Muscle of leg (tissue), 16 donors: ENCODE measurements at places on chromosomes 7 and 10. TPM values are rescaled to one million over a fixed set of nuclear protein-coding genes. Genes with fewer than 3 reads are reported as not detected.

DNA sequence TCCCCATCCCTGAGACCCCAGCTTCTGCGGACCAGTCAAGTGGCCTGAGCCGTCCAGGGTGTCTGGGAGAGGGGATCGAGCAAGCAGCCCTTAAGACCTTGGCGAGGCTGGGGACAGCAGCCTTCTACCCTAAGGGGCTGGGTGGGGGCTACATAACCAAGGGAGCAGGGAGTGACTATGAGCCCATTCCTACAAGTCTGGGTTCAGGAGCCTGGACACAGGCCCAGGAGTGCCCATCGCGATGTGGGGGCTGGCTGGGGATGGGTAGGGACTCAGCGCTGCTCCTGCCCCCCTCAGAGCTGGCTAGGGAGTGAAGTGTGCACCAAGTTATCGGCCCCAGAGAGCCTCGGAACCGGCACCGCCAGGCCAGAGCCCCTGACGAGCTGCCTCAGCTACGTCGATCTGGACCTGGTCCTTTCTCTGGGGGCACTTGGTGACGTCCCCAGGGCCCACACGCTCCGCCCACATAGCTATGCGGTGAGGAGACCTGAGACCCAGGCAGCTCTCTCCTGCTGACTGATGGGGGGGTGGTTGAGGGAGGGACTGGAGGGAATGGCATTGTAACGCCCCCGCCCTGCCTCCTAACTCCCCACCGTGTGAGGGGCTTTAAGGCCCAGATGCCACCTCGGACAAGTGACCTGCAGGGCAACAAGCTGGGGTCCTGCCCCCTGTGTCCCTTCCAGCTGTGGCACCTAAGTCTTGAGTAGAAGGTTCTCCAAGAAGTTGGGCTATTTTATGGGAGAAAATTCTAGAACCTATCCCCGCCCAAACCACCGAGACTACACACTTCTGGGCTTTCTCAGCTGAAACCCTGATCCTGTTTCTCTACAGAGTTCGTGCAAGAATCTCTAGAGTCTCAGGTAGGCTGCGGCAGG, 2.5 kb downstream of the SAP25 start:
- no peak for DNase-seq
- peaks cover 24% of the 10 kb centered on the region for H3K36me3 ChIP-seq
- peaks cover 14% of the 10 kb centered on the region for H3K4me1 ChIP-seq
- no peak overlapping the region for H3K4me3 ChIP-seq
- H3K27me3 ChIP-seq = peaks cover 41% of the 10 kb centered on the region
- no peak overlapping the region for H3K27ac ChIP-seq

- H3K4me3 ChIP-seq = no peak overlapping the region
- H3K27me3 ChIP-seq = no peaks in the 10 kb centered on the region
- H3K27ac ChIP-seq = no peak overlapping the region
Measured at GRCh38 chr10:127979045-127979444, 72.1 kb downstream of the PTPRE start.

- no peak overlapping the region for H3K4me3 ChIP-seq
- H3K4me1 ChIP-seq = no peaks in the 10 kb centered on the region
- no peak overlapping the region for H3K27ac ChIP-seq
Measured at GRCh38 chr10:81820418-81820817, 54.6 kb upstream of the NRG3 start.

- no peak overlapping the region for H3K4me3 ChIP-seq
- peak overlapping the region; percentile 80 for H3K27ac ChIP-seq
- no peaks in the 10 kb centered on the region for H3K27me3 ChIP-seq
Measured at GRCh38 chr10:113520690-113521474, 32.0 kb upstream of the HABP2 start.

GRCh38 chr10:80452069-80452468, 2.0 kb upstream of the TSPAN14 start:
- DNase-seq = no peak
- H3K27ac ChIP-seq = no peak overlapping the region
- no peak overlapping the region for H3K4me3 ChIP-seq
- H3K36me3 ChIP-seq = no peaks in the 10 kb centered on the region
- H3K27me3 ChIP-seq = no peaks in the 10 kb centered on the region

- peaks cover 12% of the 10 kb centered on the region for H3K4me1 ChIP-seq
- no peak overlapping the region for H3K27ac ChIP-seq
- H3K4me3 ChIP-seq = no peak overlapping the region
- H3K36me3 ChIP-seq = no peaks in the 10 kb centered on the region
- H3K27me3 ChIP-seq = peaks cover 2% of the 10 kb centered on the region
- DNase-seq = no peak
Measured at GRCh38 chr10:47112612-47113011, 187.4 kb upstream of the GDF10 start.

DNA sequence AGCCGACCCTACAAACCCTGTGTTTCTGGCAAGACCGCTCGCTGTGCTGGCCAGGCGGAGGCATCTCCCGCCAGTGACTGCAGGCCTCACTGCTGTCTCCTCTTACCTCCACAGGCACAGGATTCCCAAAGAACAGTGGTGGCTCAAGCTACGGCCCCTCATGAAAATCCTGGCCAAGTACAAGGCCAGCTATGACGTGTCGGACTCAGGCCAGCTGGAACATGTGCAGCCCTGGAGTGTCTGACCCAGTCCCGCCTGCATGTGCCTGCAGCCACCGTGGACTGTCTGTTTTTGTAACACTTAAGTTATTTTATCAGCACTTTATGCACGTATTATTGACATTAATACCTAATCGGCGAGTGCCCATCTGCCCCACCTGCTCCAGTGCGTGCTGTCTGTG, 36.2 kb downstream of the PITRM1 start:
- peak overlapping the region; percentile 82 for H3K27ac ChIP-seq
- H3K4me1 ChIP-seq = peaks cover 36% of the 10 kb centered on the region
- no peak overlapping the region for H3K4me3 ChIP-seq
- H3K27me3 ChIP-seq = no peaks in the 10 kb centered on the region

DNA sequence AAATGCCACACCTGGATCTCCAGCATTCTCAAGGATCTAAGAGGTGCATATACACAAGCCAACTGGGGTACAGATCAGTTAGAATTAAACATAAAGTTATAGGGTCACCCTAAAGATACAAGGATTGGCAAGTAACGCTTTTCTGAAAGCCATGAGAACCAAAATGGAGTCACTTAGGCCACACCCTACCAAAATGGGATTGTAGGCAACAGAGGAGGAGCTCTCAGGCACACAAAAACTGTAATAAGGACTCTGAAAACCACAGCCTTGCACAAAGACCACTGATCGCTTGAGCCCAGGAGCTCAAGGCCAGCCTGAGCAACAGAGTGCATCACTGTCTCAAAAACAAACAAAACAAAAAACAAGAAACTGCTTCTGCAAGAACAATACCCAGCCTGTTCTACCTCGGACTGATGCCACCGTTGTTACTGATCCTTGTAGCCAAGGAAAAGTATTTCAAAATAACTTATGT, 35.5 kb downstream of the SVOPL start:
- no peaks in the 10 kb centered on the region for H3K4me1 ChIP-seq
- H3K27ac ChIP-seq = no peak overlapping the region
- DNase-seq = no peak
- H3K4me3 ChIP-seq = no peak overlapping the region
- peaks cover 4% of the 10 kb centered on the region for H3K27me3 ChIP-seq

DNA sequence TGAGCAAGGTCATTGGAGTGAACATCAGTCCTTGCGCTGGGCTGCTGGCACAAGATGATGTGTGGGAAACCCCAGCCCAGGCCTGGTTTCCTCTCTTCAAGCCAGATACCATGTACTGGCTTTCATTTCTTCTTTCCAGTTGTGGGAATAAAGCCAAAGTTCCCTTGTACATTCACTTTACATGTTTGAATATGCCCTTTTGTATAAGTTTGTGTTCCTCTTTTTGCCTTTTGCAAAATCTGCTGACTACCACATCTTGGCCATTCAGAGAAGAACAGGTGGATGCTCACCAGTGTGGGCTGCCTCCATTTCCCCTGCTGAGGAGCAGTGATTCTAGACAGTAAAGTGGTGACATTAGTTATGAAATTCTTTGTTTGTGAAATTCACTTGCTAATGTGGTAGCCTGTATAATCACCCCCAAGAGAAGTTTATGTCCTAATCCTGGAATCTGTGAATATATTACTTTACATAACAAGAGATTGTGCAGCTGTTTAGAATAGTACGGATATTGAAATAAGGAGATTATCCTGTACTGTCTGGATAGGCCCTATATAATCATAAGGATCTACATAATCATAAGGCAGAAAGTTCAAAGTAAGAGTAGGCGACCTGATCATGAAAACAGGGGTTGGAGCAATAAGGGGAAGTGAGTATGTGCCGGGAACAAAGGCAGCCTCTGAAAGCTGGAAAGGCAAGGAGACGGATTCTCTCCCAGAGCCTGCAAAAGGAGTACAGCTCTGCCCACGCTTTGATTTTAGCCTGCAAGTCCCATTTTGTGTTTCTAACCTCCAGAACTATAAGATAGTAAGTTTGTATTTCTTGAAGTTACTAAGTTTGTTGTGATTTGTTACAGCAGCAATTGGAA, 18.8 kb upstream of the AOAH start:
- no peak overlapping the region for H3K4me3 ChIP-seq
- no peak overlapping the region for H3K27ac ChIP-seq
- no peaks in the 10 kb centered on the region for H3K4me1 ChIP-seq
- no peaks in the 10 kb centered on the region for H3K36me3 ChIP-seq
- DNase-seq = peak; percentile 82

DNA sequence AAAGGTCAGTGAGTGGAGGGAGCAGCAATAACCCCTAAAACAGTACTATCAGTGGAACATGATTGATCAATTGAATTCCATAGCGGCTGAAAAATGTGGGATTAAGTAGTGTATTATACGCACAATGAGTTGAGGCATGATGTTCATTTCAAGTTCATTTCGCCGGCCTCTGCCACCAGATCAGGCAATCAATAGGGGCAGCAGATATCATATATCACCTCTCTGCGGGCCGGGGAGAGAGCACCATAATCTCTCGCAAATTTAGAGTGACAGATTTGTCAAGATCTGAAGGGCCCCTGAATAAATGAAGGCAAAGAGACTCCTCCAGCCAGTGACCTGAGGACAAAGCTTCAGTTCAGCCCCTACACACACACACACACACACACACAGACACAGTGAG, 58.5 kb downstream of the PAX2 start:
- no peaks in the 10 kb centered on the region for H3K4me1 ChIP-seq
- H3K27me3 ChIP-seq = peaks cover 76% of the 10 kb centered on the region
- no peak overlapping the region for H3K4me3 ChIP-seq
- H3K27ac ChIP-seq = no peak overlapping the region

DNA sequence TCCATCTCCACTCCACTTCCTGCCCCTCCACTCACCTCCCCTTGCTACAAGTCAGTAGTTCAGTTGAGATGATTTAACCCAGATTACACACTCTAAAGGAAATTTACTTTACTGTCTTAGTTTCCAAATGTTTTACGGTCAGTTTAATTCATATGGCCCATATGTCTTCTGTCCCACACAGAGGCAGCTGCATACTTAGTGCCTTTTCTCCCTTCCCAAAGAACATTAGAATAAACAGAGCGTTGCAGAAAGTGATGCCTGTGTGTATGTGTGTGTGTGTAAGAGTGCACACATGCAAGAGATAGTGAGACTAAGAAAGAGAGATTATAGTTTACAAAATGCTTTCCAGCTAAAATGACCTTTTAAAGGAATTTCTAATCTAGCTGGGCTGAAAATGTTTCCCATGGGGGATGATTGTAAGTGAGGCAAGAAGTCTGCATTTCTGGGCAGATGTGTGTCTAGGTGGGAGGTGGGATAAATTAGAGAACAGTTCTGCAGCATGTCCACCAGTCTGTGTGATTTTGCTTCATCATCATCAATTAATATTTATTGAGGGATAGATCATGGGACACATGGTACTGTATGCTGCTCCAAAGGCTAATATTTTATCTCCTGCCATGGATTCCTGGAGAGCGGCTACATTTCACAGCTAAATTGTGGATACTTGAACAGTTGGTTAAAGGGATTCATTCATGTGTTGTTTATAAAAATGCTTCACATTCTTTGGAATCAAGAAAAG, 81.5 kb downstream of the NXPH1 start:
- peak; percentile 77 for DNase-seq
- no peaks in the 10 kb centered on the region for H3K36me3 ChIP-seq
- H3K27ac ChIP-seq = no peak overlapping the region
- peaks cover 5% of the 10 kb centered on the region for H3K27me3 ChIP-seq

DNA sequence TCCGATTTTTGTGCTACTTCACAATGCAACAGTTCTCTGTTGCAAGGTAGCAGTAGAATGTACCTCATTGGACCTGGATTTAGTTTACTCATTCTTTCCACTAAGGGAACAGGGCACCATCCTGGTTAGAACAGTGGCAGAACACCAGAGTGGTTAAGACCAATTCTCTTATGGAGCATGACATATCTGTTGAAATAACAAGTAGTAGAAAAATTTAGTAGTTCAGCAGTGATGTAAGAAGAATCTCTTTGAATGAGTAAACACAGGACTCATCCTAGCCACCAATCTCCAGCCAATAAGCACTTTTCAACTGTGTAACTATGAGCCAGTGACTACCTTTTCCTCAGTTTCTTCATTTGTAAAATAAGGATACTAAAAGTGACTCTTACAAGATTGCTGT, 2.4 kb downstream of the ANKRD22 start:
- H3K27me3 ChIP-seq = no peaks in the 10 kb centered on the region
- H3K4me3 ChIP-seq = no peak overlapping the region
- no peaks in the 10 kb centered on the region for H3K36me3 ChIP-seq
- H3K27ac ChIP-seq = no peak overlapping the region
- H3K4me1 ChIP-seq = peaks cover 2% of the 10 kb centered on the region
- DNase-seq = no peak

GRCh38 chr10:103072276-103072675, 120.8 kb downstream of the NT5C2 start:
- no peaks in the 10 kb centered on the region for H3K4me1 ChIP-seq
- no peak for DNase-seq
- peaks cover 5% of the 10 kb centered on the region for H3K36me3 ChIP-seq
- no peak overlapping the region for H3K27ac ChIP-seq

- no peaks in the 10 kb centered on the region for H3K27me3 ChIP-seq
- DNase-seq = no peak
- H3K36me3 ChIP-seq = peaks cover 9% of the 10 kb centered on the region
- no peak overlapping the region for H3K27ac ChIP-seq
Measured at GRCh38 chr10:49307921-49308320, 9.0 kb downstream of the C10orf71 start.

DNA sequence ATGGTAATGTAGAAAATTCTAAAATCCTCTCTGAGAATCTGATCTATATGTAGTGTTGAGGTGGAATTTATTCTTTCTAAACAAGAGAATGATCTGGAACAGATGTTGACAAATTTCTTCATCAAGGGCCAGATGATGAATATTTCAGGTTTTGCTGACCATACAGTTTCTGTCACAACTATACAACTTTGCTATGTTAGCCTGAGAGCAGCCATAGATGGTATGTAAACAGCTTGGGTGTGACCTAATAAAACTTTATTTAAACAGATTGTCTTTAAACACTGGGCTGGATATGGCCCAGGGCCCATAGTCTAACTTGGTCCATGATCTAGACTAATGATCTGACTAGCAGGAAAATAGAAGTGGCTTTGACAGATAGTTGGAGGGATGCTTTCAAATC, 213.6 kb upstream of the CELF2 start:
- no peak for DNase-seq
- H3K27ac ChIP-seq = peak overlapping the region; percentile 60
- H3K4me1 ChIP-seq = peaks cover 15% of the 10 kb centered on the region
- no peaks in the 10 kb centered on the region for H3K36me3 ChIP-seq

Gene PPRC1
- 29.2 TPM for polyA plus RNA-seq

Gene CLDN3
- polyA plus RNA-seq = not detected

Gene MEOX2
- 42.8 TPM for polyA plus RNA-seq

Gene PTPRZ1
- 4.9 TPM for polyA plus RNA-seq
